Activated CD4-positive, alpha-beta memory T cell treated with anti-CD3 and anti-CD28 coated beads for 36 hours (primary cell): ENCODE measurements at places on chromosomes 7 and 10. TPM values are rescaled to one million over a fixed set of nuclear protein-coding genes. Genes with fewer than 3 reads are reported as not detected.

NME8 gene
- not detected for total RNA-seq

FOXI2 gene
- not detected for total RNA-seq

MRPS16 gene
- 139 TPM for total RNA-seq

CCDC3 gene
- 0.45 TPM for total RNA-seq

NPTX2 gene
- not detected for total RNA-seq

BAIAP2L1 gene
- 3.2 TPM for total RNA-seq

C10orf143 gene
- 2.5 TPM for total RNA-seq

GRCh38 chr10:2979306-2979705 is 88.0 kb upstream of the PFKP start:
- H3K36me3 ChIP-seq: no peaks in the 10 kb centered on the region
- DNase-seq: no peak
- H3K27me3 ChIP-seq: peaks cover 3% of the 10 kb centered on the region
- no peak overlapping the region for H3K27ac ChIP-seq
- H3K4me1 ChIP-seq: no peaks in the 10 kb centered on the region

- peak; percentile 48 for DNase-seq
- H3K27me3 ChIP-seq: no peaks in the 10 kb centered on the region
- H3K4me3 ChIP-seq: peak overlapping the region; percentile 62
- H3K36me3 ChIP-seq: no peaks in the 10 kb centered on the region
These were observed 31.1 kb upstream of the EZH2 start for GRCh38 chr7:148915211-148915610.

DNA sequence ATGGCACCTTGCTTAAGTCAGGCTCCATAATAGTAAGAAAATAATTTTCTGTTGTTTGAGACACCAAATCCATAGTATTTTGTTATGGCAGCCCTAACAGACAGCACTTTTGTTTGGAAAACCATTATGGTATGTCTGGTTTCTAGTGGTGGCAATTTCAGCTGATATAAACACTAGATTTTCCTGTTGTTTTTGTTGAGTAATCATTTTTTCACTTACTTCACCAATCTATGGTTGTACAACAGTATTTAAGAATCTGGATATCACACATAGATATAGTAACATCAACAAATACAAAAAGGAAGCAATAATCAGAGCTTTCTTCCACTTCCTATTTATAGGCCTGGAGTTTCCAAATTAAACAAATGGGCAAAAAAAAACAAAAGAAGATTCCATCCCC is 725.8 kb upstream of the POM121L12 start:
- H3K4me3 ChIP-seq: no peak overlapping the region
- H3K4me1 ChIP-seq: no peaks in the 10 kb centered on the region
- H3K27me3 ChIP-seq: no peaks in the 10 kb centered on the region
- no peaks in the 10 kb centered on the region for H3K36me3 ChIP-seq

GRCh38 chr10:122346326-122346950 is 28.1 kb upstream of the PLEKHA1 start:
- DNase-seq: no peak
- no peaks in the 10 kb centered on the region for H3K36me3 ChIP-seq
- no peaks in the 10 kb centered on the region for H3K27me3 ChIP-seq
- peaks cover 8% of the 10 kb centered on the region for H3K4me1 ChIP-seq

DNA sequence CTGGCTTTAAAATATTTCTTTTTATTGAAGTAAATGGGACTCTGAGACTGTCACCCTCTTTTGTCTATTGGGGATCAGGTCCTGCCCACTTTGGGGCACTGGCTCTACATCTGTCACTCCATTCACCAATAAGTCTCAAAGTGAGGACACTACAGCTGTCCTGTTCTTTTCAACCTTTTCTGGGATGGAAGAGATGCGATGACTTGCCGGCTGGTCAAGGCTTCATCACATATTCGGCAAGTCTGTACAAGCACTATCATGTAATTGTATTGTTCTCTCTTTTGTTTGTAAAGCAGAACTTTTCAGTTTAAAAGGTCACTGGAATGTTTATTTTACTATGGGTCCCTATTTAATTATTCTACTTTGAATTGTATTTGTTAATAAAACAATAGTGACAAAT is 17.7 kb upstream of the SP8 start:
- H3K27ac ChIP-seq: no peak overlapping the region
- H3K4me1 ChIP-seq: no peaks in the 10 kb centered on the region
- DNase-seq: no peak

DNA sequence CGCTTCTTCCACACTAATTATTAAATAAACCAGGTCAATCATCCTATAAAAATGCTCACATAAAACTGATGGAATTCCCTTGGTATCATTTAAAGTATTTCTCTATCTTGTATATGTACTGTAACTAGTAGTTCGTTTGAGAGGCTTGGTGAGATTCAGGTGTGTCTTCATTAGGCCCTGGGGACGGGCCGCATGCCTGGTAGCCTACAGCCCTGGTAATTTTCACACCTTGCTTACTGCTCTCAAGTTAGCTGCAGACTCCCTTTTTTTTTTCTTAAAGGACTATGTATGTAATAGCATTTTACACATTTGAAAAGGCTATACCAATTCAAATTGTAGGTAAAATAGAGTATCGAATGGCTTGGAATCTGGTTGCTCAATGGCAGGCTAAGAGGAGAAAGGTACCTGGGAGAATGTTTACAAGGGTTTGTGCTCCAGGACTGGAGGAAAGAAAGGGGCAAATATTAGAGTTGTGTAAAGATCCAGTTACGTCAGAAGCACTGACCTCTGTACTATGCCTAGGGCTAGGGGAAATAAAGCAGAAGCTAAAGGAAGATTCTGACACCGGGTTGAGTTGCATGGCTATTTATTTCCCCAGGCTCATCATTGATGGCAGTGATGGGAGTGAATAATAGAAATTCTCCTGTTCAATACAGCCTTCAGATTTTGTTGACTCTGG is 58.8 kb upstream of the PNLIP start:
- H3K4me3 ChIP-seq: no peak overlapping the region
- H3K36me3 ChIP-seq: no peaks in the 10 kb centered on the region
- peaks cover 2% of the 10 kb centered on the region for H3K27me3 ChIP-seq
- H3K4me1 ChIP-seq: no peaks in the 10 kb centered on the region

DNA sequence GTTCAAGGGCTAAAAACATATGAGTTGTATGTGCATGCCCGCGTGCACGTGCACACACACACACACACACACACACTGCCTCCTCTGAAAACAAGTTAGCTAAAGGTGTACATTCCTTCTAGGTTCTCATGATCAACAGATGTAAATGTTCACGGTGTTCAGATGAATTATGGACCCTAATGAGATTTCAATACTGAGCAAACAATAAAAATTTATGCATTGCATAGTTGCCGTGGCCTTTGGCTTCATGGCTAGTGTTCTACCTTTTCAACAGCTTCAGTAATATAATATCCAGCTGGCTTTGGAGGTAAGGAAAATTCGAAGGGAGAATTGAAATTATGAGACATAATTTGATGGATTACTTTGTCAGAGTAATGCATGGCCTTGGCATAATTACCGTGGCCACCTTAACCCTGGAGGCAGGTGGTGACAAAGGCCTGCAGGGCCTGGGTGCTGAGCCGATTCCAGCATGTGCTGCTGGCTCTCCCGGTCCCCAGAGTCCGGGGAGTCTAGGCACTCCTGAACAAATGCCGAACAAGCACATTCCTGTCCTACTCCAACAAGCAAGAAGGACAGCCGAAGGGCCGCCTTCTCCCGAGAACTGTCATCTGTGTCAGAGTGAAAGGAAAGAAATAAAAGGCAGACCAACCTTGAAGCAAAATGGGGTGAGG is 166.6 kb upstream of the TCF7L2 start:
- H3K4me1 ChIP-seq: no peaks in the 10 kb centered on the region
- no peak for DNase-seq
- H3K4me3 ChIP-seq: no peak overlapping the region
- H3K27me3 ChIP-seq: no peaks in the 10 kb centered on the region

GRCh38 chr10:62099299-62099698 is 169.3 kb downstream of the RTKN2 start:
- DNase-seq: no peak
- peaks cover 28% of the 10 kb centered on the region for H3K36me3 ChIP-seq
- H3K27me3 ChIP-seq: no peaks in the 10 kb centered on the region
- no peak overlapping the region for H3K27ac ChIP-seq
- peaks cover 17% of the 10 kb centered on the region for H3K4me1 ChIP-seq
- H3K4me3 ChIP-seq: no peak overlapping the region

DNA sequence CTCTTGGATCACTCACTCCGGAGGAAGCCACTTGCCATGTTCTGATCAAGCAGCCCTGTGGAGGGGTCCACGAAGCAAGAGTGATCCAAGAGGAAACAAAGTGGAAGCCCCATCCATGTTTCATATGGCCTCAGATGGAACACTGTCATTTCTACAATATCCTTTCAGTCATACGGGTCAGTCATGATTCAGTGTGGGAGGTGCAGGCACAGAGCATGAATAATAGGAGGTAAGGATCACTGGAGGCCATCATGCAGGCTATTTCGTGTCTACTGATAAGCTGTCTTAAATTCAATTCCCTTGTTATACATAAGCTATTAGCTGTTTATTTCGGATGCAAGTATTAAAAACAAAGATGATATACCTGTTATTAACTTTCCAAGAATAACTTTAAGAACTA is 36.8 kb downstream of the VPS41 start:
- peaks cover 7% of the 10 kb centered on the region for H3K36me3 ChIP-seq
- H3K27ac ChIP-seq: no peak overlapping the region
- no peaks in the 10 kb centered on the region for H3K27me3 ChIP-seq

GRCh38 chr7:77802557-77803405 is 4.2 kb downstream of the PHTF2 start:
- H3K4me3 ChIP-seq: peak overlapping the region; percentile 55
- DNase-seq: no peak
- peaks cover 29% of the 10 kb centered on the region for H3K36me3 ChIP-seq
- H3K27ac ChIP-seq: peak overlapping the region; percentile 79
- no peaks in the 10 kb centered on the region for H3K27me3 ChIP-seq
- H3K4me1 ChIP-seq: peaks cover 62% of the 10 kb centered on the region

DNA sequence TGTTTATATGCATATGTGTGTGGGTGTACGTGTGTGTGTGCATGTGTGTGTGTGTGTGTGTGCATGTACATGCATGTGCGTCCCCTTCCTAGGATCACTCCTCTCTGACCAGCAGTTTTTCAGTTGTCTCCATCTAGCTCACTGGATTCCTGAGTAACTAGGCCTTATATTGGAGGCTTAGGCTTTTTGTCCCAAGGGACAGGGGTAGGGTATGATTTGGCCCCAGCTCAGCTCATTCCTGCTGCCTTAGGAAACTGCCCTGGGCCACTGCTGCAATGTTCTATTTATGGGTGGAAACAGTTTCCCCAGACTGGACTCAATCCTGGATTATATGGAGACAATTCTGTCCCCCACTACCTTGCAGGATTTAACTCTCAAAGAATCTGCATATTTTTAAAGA is 68.8 kb upstream of the SDK1 start:
- H3K27ac ChIP-seq: no peak overlapping the region
- H3K4me1 ChIP-seq: peaks cover 17% of the 10 kb centered on the region
- H3K4me3 ChIP-seq: no peak overlapping the region
- DNase-seq: no peak

GRCh38 chr7:24842449-24843241 is 85.4 kb upstream of the GSDME start:
- H3K36me3 ChIP-seq: peaks cover 24% of the 10 kb centered on the region
- no peak overlapping the region for H3K27ac ChIP-seq
- H3K27me3 ChIP-seq: no peaks in the 10 kb centered on the region
- H3K4me3 ChIP-seq: no peak overlapping the region

DNA sequence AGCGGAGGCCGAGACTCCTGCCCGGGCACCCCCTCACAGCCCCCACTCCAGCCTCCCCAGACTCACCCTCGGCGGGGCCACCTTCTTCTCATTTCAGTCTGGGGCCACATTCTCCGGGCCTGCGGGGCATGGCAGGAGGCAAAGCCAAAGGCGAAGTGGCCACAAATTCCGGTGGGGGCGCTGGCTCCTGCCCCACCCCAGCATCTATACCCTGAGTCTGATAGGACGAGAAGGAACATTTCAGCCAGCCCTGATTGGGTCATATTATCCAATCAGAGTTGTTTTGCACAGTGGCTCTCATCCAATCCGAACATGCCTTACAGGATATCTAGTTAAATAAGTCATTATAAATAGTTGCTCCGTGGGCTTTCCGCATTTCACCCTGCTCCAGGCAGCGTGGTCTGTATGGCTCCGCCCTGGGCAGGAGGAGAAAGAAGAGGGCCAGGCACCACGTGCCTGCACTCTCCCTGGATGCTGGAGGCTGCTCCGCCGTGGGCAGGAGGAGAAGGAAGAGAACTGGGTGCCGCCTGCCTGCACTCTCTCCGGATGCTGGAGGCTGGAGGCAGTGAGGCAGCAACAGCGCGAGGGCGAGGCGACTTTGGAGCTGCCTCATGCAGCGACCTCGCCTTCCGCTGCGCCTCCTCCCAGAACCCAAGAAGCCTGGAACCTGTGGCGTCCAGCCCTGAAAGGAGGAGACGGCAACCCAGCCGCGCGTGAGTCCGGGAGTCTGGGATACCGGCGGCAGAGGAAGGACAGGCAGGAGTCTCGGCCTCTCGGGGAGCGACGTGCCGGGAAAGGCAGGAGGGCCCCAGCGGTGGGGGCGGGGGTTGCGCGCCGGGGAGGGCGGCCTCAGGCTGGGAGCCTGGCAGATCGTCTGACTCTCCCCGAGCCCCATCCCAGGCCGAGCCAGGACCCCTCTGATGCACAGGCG is 162.9 kb downstream of the ZNF33B start:
- no peak overlapping the region for H3K27ac ChIP-seq
- no peak for DNase-seq
- H3K27me3 ChIP-seq: peaks cover 34% of the 10 kb centered on the region
- no peaks in the 10 kb centered on the region for H3K36me3 ChIP-seq

GRCh38 chr7:137836113-137836509 is 10.7 kb downstream of the DGKI start:
- DNase-seq: no peak
- no peak overlapping the region for H3K27ac ChIP-seq
- H3K27me3 ChIP-seq: peaks cover 17% of the 10 kb centered on the region
- no peak overlapping the region for H3K4me3 ChIP-seq
- no peaks in the 10 kb centered on the region for H3K36me3 ChIP-seq

DNA sequence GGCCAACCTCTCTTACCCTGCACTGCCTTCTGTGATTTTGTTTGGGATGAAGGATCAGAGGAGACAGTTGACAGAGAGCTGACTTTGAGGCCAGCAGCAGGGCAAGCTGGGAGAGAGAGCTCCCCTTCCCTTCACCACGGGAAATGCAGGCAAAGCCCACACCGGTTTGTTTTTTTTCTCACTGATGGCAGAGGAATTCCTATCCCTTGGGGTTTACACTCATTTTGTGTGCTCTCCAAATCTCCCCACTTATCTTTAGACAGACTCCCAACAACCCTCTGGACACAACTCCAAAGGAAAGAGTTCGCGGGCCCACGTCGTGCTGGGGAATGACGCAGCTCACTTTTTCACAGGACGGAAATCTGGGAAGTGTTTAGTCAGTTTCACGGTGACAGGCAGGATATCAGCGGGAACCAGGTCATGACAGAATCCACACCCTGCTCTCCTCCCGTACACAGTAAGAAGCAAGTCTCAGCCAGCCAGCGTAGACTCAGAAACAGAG is 68.3 kb upstream of the FAM171A1 start:
- no peaks in the 10 kb centered on the region for H3K36me3 ChIP-seq
- peaks cover 9% of the 10 kb centered on the region for H3K4me1 ChIP-seq
- DNase-seq: no peak
- H3K4me3 ChIP-seq: no peak overlapping the region
- peaks cover 32% of the 10 kb centered on the region for H3K27me3 ChIP-seq
- no peak overlapping the region for H3K27ac ChIP-seq
